ENCODE measurements at places on chromosomes 4 and X.

GRCh38 chrX:136453114-136453513, 34.6 kb upstream of the BRS3 start:
- DNase-seq: no peak

DNA sequence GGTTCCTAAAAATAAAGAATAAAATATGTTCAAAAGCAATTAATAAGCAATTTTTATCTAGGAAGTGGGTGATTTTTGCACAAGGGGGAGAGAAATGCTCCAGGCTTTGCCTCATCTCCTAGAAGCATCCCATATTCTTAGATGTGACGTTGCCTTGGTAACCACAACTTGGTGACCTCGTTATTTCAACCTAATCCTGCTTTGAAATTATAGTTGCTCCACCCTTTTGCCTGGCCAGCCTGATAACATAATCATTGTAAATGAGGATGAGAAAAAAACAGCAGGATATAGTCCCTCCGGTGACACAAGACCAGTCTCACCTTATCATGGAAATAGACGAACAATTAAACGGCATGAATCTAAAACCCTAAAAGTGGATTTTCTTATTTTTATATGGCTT, 194.4 kb downstream of the QDPR start:
- no peak for DNase-seq

- no peak for DNase-seq
Measured at GRCh38 chr4:165058666-165059065, 5.0 kb downstream of the TRIM75 start.

GRCh38 chr4:164438321-164438720, 315.6 kb upstream of the SMIM31 start:
- DNase-seq: no peak

GRCh38 chr4:13829457-13829856, 201.9 kb upstream of the BOD1L1 start:
- no peak for DNase-seq

- no peak for DNase-seq
Measured at GRCh38 chr4:40874901-40875300, 125.1 kb downstream of the NSUN7 start.

GRCh38 chr4:175351473-175351872, 433.3 kb downstream of the ADAM29 start:
- no peak for DNase-seq

GRCh38 chrX:15430076-15430475, 45.9 kb upstream of the VEGFD start:
- no peak for DNase-seq

- DNase-seq: no peak
Measured at GRCh38 chrX:29787656-29788055, 427.7 kb upstream of the MAGEB2 start.

DNA sequence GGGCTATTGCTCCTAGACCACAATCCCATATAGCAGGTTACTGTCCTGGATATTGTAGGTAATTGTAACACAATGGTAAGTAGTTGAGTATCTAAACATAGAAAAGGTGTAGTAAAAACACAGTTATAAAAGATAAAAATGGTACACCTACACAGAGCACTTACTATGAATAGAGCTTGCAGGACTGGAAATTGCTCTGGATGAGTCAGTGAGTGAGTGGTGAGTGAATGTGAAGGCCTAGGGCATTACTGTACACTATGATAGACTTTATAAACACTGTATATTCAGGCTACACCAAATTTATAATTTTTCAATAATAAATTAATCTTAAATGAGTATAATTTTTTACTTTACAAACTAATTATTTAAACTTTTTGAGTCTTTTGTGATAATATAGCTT, 425.7 kb downstream of the PABPC4L start:
- no peak for DNase-seq

DNA sequence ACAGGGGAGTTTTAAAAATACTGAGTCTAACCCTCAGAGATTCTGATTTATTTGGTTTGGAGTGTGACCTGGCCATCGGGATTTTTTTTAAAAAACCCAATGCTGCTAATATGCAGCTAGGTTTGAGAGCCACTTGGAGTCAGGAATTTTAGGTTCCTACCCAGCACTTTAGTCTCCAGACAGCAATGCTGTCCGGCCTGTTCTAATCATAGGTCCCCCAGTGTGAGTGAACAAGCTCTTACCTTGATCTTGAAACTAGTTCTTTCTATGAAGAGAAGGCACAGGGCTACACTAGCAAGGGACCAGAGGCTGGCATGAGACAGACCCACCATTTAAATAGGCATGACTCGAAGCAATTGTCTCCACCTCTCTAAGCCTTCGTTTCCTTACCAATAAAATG, 103.5 kb downstream of the SMIM20 start:
- no peak for DNase-seq

DNA sequence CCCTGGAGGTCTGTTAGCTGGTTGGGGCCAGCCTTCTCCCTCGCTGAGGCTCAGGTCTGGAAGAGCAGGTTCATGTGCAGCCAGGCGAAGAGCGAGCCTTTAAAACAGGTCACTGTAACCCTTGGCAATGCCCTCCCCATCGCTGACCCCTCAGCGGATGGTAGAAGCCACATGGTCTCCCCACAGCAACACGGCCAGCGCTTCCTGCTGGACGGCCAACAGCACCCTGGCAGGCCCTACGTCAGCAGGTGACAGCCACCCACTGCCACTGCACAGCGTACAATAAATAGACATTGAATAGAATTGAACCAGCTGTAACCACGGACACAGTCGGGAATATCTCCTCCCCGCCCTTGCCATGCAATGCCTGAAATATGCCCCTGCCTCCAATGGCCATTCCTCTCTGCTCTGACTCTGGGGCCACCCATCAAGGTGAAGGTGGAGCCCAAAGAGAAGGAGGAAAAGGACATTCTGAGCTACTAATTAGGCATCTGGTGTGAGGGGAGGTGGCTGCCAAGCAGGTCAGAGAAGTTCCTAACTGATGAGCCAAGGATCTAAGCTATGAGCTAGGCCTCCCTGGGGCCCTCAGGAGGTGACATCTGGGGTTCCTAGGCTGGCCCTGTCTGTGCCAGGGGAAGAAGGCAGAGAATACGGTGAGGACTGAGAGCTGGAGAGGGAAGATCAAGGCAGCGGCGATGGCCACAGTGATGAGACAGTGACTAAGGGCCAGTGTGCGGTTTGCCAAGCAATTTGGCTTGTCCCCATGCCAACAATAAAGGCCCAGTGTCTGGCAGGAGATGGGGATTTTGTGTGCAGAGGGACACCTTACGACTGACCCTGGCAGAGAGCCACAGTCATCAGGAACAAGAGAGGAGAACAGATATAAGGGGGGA, 202.3 kb downstream of the BCOR start:
- DNase-seq: peak; percentile 41

GRCh38 chr4:176889776-176890175, 97.1 kb upstream of the VEGFC start:
- DNase-seq: no peak

GRCh38 chr4:90403781-90404180, 276.6 kb downstream of the CCSER1 start:
- DNase-seq: no peak

- no peak for DNase-seq
Measured at GRCh38 chr4:14607001-14607400, 395.3 kb upstream of the CPEB2 start.

DNA sequence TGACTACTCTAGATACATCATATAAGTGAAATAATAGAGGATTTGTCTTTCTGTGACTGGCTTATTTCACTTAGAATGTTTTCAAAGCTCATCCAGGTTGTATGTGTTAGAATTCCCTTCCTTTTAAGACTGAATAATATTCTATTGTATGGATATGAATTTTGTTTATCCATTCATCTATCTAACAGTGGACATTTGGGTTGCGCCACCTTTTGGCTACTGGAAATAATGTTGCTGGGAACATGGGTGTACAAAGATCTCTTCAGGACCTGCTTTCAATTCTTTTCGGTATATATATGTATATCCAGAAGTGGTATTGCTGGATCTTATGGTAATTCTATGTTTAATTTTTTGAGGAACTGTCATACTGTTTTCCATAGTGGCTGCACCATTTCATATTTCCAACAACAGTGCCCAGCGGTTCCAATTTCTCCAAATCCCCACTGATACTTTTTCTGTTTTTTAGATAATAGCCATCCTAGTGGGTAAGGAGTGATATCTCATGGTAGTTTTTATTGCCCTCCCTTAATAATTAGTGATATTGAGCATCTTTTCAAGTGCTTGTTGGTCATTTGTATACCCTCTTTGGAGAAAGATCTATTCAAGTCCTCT, 3.4 kb upstream of the SCD5 start:
- DNase-seq: peak; percentile 19

DNA sequence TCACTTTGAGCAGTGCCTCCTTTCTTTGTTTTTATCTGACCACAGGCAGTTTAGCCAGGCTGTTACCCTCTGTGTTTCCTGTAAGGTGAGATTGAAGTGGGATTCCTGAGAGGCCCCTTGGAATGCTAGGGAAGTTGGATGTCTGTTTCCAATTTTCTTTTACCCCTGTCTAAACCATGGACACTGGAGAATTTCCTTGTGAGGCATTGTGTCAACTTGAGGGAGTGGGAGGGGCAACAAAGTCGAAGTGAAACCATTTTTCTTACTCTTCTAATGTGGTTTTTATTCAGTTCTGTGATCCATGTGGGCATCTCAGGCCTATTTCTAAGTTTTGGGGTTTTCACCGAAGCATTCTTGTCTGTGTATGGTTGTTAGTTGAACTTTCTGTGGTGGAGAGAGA, 296.1 kb upstream of the UGT8 start:
- DNase-seq: no peak

DNA sequence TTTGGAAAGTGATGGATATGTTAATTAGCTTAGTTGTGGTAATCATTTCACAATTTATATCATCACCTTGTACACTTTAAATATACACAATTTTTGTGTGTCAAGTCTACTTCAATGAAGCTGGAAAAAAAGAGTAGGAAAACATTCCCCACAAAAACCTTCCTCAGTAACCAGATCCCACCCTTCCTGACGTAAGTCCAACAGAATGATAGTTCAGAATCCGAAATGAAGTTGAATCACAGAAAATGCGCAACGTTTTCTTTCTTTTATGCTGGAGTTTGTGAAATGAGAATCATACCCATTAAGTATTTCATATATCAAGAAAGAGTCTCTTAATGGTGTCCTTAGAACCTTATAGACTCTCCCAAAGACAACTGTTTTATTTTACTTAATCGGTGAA, 292.9 kb downstream of the USP46 start:
- no peak for DNase-seq

DNA sequence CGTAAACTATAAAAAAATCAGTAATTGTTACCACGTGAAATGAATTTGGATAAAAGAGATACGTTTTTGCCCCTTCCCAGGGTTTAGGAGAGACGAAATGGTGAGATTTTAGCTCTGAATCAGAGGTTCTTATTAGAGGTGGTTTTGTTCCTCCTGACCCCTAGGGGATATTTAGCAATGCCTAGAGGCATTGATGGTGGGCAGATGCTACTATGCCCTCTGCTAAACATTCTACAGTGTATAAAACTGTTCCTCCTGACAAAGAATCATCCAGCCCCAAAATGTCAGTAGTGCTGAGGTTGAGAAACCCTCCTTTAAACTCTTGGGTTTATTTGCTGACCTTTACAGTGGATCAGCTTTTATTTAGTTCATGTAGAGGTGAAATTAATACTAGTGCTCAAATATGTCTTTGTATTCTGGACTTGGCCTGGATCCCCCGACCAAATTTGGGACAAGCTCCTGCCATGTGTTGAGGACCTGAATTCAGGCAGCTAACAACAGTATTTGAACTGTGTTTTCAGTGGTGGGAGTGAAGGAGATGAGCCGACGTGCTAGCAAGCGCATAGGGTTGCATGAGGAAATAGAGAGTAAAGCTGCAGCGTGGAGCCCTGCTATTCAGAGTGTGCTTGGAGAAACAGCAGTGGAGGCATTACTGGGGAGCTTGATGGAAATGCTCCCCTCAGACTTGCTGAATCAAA, 126.1 kb downstream of the PTTG2 start:
- no peak for DNase-seq

DNA sequence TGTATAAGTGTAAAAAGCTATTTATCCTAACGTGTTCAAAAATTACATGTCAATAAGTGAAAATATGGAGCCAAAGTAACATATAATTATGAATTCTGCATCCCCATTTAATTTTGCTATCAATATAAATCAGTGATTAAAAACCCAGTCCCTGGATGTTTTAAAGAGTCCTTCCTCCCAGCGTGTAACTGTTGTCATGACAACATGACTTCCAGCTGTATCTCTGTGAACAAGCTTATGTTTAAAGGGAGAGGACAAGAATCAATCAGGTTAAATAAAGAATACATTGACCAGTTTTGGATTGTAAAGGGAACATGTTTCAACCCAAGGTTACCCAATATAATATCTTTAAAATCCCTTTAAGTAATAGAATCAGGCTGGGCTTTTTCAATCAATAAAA, 219.7 kb downstream of the NSUN7 start:
- DNase-seq: no peak

GRCh38 chr4:8301851-8302730, 32.5 kb downstream of the HTRA3 start:
- DNase-seq: no peak

- no peak for DNase-seq
Measured at GRCh38 chr4:84146300-84146959, 352.7 kb downstream of the NKX6-1 start.

- no peak for DNase-seq
Measured at GRCh38 chr4:53863158-53863557, 201.2 kb downstream of the CHIC2 start.

- DNase-seq: peak; percentile 3
Measured at GRCh38 chr4:26080870-26081628, 167.0 kb downstream of the SMIM20 start.

GRCh38 chr4:3747581-3747904, 18.6 kb upstream of the ADRA2C start:
- no peak for DNase-seq

DNA sequence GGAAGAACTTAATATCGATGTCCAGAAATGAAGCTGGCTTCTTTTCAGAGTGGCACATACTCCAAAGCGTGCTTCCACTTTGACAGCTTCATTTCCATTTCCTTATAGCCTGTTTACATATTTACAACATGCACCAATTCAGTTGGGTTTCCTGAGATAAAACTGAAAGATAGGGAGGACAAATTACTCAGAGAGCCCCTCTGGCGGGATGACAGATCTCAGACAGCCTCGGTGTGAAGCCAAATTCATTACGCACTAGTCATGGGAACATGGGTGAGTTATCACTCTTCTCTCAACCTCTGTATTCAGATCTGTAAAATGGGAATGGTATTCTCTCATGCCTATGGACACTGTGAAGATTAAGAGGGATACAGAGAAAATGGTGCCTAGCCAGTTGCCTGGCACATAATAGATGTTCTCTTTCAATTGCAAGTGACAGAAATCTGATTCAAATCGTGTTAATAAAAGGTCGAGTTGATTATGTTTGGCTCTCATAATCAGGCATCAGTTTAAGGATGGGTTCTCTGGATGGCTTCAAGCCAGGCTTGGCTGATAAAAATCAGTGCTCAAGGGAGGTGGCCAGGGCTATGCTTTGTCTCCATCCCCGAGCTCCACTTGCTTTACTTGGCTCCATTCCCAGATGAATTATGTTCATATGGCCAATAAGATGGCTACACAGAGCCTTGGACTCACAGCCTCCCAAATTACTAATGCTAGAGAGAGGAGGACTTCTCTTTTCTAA, 132.2 kb upstream of the C1QTNF7 start:
- peak; percentile 42 for DNase-seq

DNA sequence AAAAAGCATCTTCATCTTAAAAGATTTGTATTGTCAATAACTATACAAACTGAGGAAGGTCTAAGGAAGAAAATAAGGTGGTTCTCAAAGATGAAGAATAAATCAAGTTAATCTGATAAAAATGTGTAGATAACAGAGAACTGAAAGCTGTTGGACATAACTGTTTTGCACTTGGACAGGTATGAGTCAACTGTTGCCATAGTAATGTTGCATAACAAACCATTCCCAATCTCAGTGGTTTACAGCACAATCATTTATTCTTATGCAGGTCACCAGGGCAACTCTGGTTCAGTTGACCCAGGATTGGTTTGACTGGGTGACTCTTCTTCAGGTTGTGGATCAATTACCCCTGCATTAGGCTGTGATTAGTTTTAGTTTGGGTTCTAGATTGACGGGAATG, 2197.7 kb downstream of the ARAP2 start:
- DNase-seq: no peak

Data from NCI-H345 (cell line).